ENCODE measurements at places on chromosomes 11 and 22.
A peak's percentile ranks its signal among the peaks of the same experiment; 100 is the strongest.

DNA sequence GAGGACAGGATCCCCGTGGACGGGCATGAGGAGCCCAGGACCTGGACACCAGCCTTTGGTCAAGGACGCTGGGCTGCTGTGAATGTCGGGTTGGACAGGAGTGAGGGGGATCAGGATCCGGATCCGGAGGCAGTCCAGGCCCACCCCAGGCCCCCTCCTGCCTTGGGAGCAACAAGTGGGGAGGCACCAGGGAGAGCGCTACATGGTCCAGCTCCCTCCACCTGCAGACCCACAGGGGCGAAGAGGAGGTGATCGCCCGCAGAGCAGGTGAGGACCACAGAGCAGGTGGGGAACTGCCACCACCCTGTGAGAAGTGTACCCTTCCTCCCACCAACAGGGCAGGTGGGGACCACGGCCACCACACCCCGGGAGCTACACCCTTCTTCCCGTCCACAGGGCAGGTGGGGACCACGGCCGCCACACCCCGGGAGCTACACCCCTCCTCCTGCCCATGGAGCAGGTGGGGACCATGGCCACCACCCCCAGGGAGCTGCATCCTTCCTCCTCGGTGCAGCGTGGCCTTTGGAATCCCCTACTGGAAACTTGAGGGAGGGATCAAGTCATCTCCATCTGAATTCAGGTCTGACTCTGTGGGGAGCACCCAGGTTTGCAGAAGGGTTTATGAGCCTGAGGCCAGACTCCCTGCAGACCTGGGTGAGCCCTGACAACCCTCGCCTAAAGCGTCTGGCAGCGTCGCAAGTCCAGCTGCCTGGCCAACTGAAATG is 141.0 kb downstream of the BRD1 start:
- no peak for DNase-seq

- DNase-seq, result peak; percentile 58
Measured at GRCh38 chr11:85627332-85627997, at the start of gene DLG2. DLG2 (minus strand) TSS chr11:85627344.

- no peak for DNase-seq
Measured at GRCh38 chr11:46202149-46202548, 75.3 kb upstream of the CREB3L1 start.

DNA sequence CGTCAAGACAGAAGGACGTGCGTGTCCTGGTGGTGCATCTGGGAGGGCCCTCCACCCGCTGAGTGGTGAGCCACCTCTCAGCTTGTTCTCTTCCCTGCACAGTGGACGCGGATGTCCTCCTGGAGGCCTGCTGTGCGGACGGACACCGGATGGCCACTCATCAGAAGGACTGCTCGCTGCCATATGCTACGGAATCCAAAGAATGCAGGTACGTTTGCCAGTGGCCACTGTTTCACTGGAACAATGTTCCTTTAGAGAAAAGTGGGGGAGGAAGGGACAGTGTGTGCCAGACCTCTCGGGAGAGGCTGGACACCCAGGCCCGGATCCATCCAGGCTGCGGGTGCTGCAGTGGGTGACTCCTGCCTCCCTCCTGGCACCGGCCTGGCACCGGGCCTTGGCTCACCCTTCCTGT is 15.9 kb downstream of the FBLN1 start:
- no peak for DNase-seq

- no peak for DNase-seq
Measured at GRCh38 chr11:88475991-88476418, 138.5 kb upstream of the CTSC start.

GRCh38 chr11:122843281-122844141 is 5.2 kb downstream of the CRTAM start:
- DNase-seq, result peak; percentile 77
